Cardiac muscle cell (in vitro differentiated cells and primary cell): ENCODE measurements at places on chromosomes 11 and 22.
A peak's percentile ranks its signal among the peaks of the same experiment; 100 is the strongest.

DNA sequence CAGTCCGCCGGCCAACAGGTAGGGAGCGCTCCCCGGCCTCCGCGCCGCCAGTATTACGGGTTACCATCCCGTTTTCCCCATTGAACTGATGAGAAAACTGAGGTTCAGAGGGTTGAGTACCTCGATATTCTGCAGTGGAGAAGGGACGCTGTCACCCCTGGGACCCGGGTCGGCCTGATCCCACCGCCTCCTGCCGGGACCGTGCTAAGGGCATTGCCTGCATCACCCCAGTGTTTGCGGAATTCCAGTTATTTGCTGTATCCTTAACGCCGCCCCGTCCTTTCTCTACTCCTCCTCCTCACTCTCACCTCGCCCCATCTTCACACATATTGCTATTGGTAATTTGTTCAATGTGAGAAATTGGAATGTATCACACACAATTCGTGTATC is 370 bp upstream of the A4GALT start:
- peaks cover 57% of the 10 kb centered on the region for H3K27me3 ChIP-seq
- H3K27ac ChIP-seq = no peak overlapping the region
- H3K36me3 ChIP-seq = no peaks in the 10 kb centered on the region
- DNase-seq = peak; percentile 21

GRCh38 chr11:71542382-71542781 is 4.6 kb downstream of the KRTAP5-8 start:
- no peaks in the 10 kb centered on the region for H3K36me3 ChIP-seq
- H3K4me3 ChIP-seq = no peak overlapping the region
- H3K27ac ChIP-seq = no peak overlapping the region
- H3K4me1 ChIP-seq = no peaks in the 10 kb centered on the region
- DNase-seq = no peak
- no peaks in the 10 kb centered on the region for H3K27me3 ChIP-seq

DNA sequence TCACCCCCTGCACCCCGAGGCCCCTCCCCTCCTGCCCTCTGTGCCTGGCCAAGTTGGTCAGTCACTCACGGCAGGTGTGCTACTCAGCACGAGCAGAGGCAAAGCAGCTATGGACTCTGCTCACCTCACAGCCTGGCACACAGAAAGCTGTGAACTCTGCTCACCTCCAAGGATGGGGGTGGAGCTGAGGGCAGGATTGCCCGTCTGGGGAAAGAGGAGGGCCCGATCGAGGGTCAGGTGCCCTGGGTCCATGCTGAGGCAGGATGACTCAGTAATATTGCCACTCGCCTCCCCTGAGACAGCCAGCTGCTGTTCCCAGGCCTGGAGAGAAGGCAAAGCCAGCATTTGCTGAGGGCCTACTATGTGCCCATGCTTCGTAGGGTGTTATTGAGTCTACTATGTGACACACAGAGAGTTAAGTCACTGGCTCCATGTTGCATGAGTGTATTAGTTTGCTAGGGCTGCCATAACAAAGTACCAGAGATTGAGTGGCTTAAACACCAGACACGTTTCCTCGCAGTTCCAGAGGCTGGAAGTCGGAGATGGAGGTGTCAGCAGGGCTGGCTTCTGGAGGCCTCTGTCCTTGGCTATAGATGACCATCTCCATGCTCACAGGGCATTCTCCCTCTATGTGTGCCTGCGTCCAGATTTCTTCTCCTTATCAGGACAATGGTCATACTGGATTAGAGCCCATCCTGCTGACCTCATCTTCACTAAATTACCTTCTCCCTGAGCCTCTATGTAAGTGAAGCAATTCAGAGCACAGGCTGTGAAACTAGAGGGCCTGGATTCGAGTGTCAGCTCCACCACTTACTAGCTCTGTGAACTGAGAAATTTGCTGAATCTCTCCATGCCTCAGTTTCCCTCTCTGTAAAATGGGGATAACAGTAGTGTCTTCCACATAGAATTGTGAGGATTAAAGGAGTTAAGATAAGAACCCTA is 13.2 kb upstream of the TSKU start:
- peaks cover 21% of the 10 kb centered on the region for H3K4me1 ChIP-seq
- H3K4me3 ChIP-seq = no peak overlapping the region
- DNase-seq = no peak
- H3K36me3 ChIP-seq = no peaks in the 10 kb centered on the region
- no peak overlapping the region for H3K27ac ChIP-seq

DNA sequence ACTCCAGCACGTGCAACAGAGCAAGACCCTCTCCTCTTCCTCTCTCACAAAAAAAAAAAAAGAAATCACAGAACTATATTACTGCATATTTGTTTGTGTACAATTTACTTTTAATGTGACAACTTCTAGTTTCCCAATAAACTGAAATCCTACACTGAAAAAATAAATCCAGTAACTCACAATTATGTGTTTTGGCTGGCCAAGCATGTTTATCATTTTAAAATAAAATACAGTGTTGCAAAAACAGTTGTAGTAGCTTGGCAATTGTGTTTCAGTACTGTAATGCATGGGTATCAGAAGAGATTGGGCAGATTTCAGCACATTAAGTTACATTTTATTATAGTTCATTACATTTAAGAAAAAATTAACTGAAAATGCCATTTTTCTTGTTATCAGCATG is 344.9 kb downstream of the ETS1 start:
- H3K27me3 ChIP-seq = no peaks in the 10 kb centered on the region
- H3K27ac ChIP-seq = no peak overlapping the region
- no peak for DNase-seq

DNA sequence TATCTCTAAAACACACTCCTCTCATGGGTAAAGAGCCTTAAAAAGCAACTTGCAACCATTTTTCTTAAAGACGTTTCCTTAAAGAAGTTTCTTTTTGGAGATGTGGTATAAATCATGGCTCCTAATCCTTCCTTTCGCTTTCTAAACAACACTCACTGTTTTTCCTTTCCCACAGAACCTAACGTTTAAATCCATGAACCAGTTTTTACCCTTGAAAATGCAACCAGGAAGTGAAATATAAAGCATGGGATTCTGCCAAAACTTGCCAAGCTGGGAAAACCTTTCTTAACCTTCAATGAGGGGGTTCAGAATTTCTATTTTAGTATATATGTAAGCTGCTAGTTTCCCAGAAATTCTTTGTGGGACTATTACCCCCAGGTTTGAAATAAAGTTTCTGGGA is 8.6 kb downstream of the PLEKHA7 start:
- H3K27me3 ChIP-seq = peaks cover 3% of the 10 kb centered on the region
- H3K4me1 ChIP-seq = no peaks in the 10 kb centered on the region
- H3K4me3 ChIP-seq = no peak overlapping the region
- H3K36me3 ChIP-seq = no peaks in the 10 kb centered on the region

DNA sequence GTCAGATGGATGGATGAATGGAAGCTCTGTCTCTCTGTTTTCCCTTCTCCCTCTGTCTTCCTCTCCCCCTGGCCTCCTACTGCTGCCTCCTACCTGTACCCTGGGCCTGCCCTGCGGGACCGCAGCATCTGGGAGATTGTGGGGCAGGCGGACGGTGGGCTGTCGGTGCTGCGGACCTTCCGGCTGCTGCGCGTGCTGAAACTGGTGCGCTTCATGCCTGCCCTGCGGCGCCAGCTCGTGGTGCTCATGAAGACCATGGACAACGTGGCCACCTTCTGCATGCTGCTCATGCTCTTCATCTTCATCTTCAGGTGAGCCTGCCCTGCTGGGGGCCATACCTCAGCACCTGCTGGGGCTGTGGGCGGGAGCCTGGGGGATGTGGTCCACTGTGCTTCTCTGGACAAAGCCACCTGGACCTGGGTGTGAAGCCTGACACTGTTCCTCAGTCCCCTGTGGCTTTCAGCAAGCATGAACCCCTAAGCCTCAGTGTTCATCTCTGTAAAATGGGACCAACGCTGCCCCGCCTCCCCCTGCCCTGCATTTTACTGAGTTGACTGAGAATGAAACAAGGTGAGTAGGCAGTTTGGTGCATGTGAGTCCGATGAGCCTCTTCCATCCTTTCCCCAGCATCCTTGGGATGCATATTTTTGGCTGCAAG is 88.4 kb downstream of the CACNA1I start:
- no peak for DNase-seq
- H3K36me3 ChIP-seq = no peaks in the 10 kb centered on the region
- H3K4me3 ChIP-seq = no peak overlapping the region
- no peak overlapping the region for H3K27ac ChIP-seq

DNA sequence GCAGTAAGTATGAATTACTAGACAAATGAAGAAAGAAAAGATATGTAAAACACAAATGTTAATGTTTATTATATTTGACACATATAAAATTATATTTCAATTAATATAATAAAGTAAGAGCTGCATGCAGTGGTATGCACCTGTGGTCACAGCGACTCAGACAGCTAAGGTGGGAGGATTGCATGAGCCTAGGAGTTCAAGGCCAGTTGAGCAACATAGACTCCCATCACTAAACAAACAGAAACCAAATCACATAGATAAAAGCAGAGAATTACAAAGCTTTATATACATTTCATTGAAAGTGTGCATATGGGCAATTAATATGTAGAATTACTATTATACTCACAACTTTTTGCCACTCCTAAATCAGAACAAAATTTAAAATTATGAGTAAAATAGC is 70.0 kb upstream of the HTATIP2 start:
- H3K27me3 ChIP-seq = no peaks in the 10 kb centered on the region
- no peaks in the 10 kb centered on the region for H3K36me3 ChIP-seq
- H3K27ac ChIP-seq = no peak overlapping the region
- H3K4me1 ChIP-seq = no peaks in the 10 kb centered on the region

GRCh38 chr22:23107487-23108248 is 34.1 kb downstream of the RSPH14 start:
- no peaks in the 10 kb centered on the region for H3K36me3 ChIP-seq
- no peaks in the 10 kb centered on the region for H3K4me1 ChIP-seq
- H3K27ac ChIP-seq = no peak overlapping the region
- DNase-seq = no peak
- H3K27me3 ChIP-seq = no peaks in the 10 kb centered on the region
- H3K4me3 ChIP-seq = no peak overlapping the region
